ENCODE measurements at places on chromosomes 3 and 15. TPM values are rescaled to one million over a fixed set of nuclear protein-coding genes. Genes with fewer than 3 reads are reported as not detected.

FBN1 gene
- 1.0 TPM for total RNA-seq

OXTR gene
- 0.68 TPM for total RNA-seq

LSAMP gene
- not detected for total RNA-seq

MCTP2 gene
- total RNA-seq, result 28.4 TPM

ADAMTS7 gene
- total RNA-seq, result 5.0 TPM

CTXN2 gene
- total RNA-seq, result not detected

HSPBAP1 gene
- 16.4 TPM for total RNA-seq

GNAT1 gene
- total RNA-seq, result not detected

ILDR1 gene
- 1.7 TPM for total RNA-seq

CCR8 gene
- total RNA-seq, result not detected

EHD4 gene
- total RNA-seq, result 41.3 TPM

ISL2 gene
- total RNA-seq, result 0.14 TPM

CAPN3 gene
- 4.6 TPM for total RNA-seq

THSD4 gene
- total RNA-seq, result 49.5 TPM

KLHL40 gene
- not detected for total RNA-seq

P3H2 gene
- total RNA-seq, result 9.5 TPM

INKA1 gene
- 8.8 TPM for total RNA-seq

SAXO2 gene
- 3.1 TPM for total RNA-seq

TM4SF4 gene
- not detected for total RNA-seq

DUOX1 gene
- total RNA-seq, result 26.7 TPM

RARRES1 gene
- total RNA-seq, result not detected

RNF7 gene
- total RNA-seq, result 36.2 TPM

SI gene
- total RNA-seq, result not detected

SERP1 gene
- 272 TPM for total RNA-seq

EPHB1 gene
- total RNA-seq, result 0.07 TPM

ACKR4 gene
- not detected for total RNA-seq

LARP6 gene
- total RNA-seq, result 30.5 TPM

HAUS2 gene
- 28.0 TPM for total RNA-seq

PATL2 gene
- total RNA-seq, result under 0.01 TPM

CD200R1 gene
- 0.07 TPM for total RNA-seq

C3orf20 gene
- not detected for total RNA-seq

SAMMSON gene
- not detected for total RNA-seq

CCDC174 gene
- 15.9 TPM for total RNA-seq

UBE2E1 gene
- 108 TPM for total RNA-seq

DGKG gene
- total RNA-seq, result 0.34 TPM

TCF12 gene
- 56.7 TPM for total RNA-seq

CCDC50 gene
- total RNA-seq, result 77.0 TPM

SLC12A1 gene
- total RNA-seq, result not detected

HRG gene
- not detected for total RNA-seq

PXK gene
- total RNA-seq, result 21.9 TPM

CCDC191 gene
- 2.8 TPM for total RNA-seq

IL16 gene
- 0.07 TPM for total RNA-seq

TMEM266 gene
- 0.34 TPM for total RNA-seq

IMPG2 gene
- total RNA-seq, result 0.14 TPM

TKT gene
- 519 TPM for total RNA-seq

GAP43 gene
- not detected for total RNA-seq

CD200 gene
- under 0.01 TPM for total RNA-seq

NME9 gene
- not detected for total RNA-seq

MYRIP gene
- not detected for total RNA-seq

FRMD5 gene
- 2.7 TPM for total RNA-seq

KCTD6 gene
- total RNA-seq, result 8.3 TPM

Measured in nasal cavity respiratory epithelium epithelial cell of viscerocranial mucosa (primary cell).